ENCODE measurements at places on chromosomes 1 and 21. TPM values are rescaled to one million over a fixed set of nuclear protein-coding genes. Genes with fewer than 3 reads are reported as not detected.

OR2M3 gene
- 0.03 TPM for total RNA-seq

TFF3 gene
- total RNA-seq, result not detected

C1QTNF12 gene
- total RNA-seq, result 2.9 TPM

GNG4 gene
- 0.17 TPM for total RNA-seq

FOXD3 gene
- total RNA-seq, result not detected

C1orf74 gene
- 1.3 TPM for total RNA-seq

FCRL2 gene
- 0.64 TPM for total RNA-seq

PRAMEF12 gene
- total RNA-seq, result not detected

CYP4Z1 gene
- not detected for total RNA-seq

NTMT2 gene
- not detected for total RNA-seq

EDN2 gene
- total RNA-seq, result not detected

FCER1G gene
- total RNA-seq, result 13.9 TPM

TMEM200B gene
- total RNA-seq, result not detected

BARHL2 gene
- not detected for total RNA-seq

HES4 gene
- 0.22 TPM for total RNA-seq

SPOCD1 gene
- not detected for total RNA-seq

AMY1B gene
- total RNA-seq, result not detected

RIPK4 gene
- not detected for total RNA-seq

GPR37L1 gene
- total RNA-seq, result not detected

MAP3K21 gene
- 0.94 TPM for total RNA-seq

SPRR1A gene
- total RNA-seq, result not detected

MIA3 gene
- total RNA-seq, result 104 TPM

ZMYND12 gene
- 1.2 TPM for total RNA-seq

SLC6A9 gene
- 4.0 TPM for total RNA-seq

FTCD gene
- 4.2 TPM for total RNA-seq

FAM151A gene
- not detected for total RNA-seq

ANKRD45 gene
- total RNA-seq, result not detected

AHDC1 gene
- total RNA-seq, result 18.4 TPM

GBP2 gene
- total RNA-seq, result 185 TPM

ADORA1 gene
- total RNA-seq, result not detected

NCF2 gene
- total RNA-seq, result 22.6 TPM

BEND5 gene
- total RNA-seq, result 5.6 TPM

LRRC53 gene
- total RNA-seq, result not detected

PEAR1 gene
- 0.30 TPM for total RNA-seq

KCNH1 gene
- not detected for total RNA-seq

CFHR1 gene
- not detected for total RNA-seq

CACHD1 gene
- total RNA-seq, result 3.2 TPM

HAPLN2 gene
- not detected for total RNA-seq

EIF3I gene
- 83.1 TPM for total RNA-seq

THEM5 gene
- not detected for total RNA-seq

CNIH3 gene
- total RNA-seq, result 2.5 TPM

MAGOH gene
- 52.3 TPM for total RNA-seq

OR6N1 gene
- not detected for total RNA-seq

SH2D1B gene
- total RNA-seq, result 3.1 TPM

GNPAT gene
- total RNA-seq, result 17.3 TPM

ANGPTL1 gene
- total RNA-seq, result not detected

NEK2 gene
- total RNA-seq, result 0.29 TPM

SLAMF7 gene
- 7.7 TPM for total RNA-seq

FMN2 gene
- total RNA-seq, result not detected

C1orf226 gene
- not detected for total RNA-seq

SAMD13 gene
- total RNA-seq, result 0.51 TPM

POLR3C gene
- total RNA-seq, result 38.0 TPM

CD1D gene
- 0.16 TPM for total RNA-seq

ITGB3BP gene
- total RNA-seq, result 16.5 TPM

DCST1 gene
- total RNA-seq, result not detected
